ENCODE measurements at places on chromosomes 7 and 10. TPM values are rescaled to one million over a fixed set of nuclear protein-coding genes. Genes with fewer than 3 reads are reported as not detected.

DNA sequence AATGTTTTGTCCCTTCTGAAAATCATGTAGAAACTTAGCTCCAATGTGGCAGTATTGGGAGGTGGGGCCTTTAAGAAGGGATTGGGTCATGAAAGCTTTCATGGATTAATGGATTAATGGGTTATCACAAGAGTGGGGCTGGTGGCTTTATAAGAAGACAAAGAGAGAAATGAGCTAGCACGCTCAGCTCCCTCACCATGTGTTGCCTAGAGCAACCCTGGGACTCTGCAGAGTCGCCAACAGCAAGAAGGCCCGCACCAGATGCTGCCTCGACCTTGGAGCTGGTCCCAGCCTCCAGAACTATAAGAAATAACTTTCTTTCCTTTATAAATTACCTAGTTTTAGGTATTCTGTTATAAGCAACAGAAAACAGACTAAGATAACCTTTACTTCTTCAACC lies 74.9 kb upstream of the HECW1 start:
- no peak for DNase-seq
- H3K36me3 ChIP-seq = no peaks in the 10 kb centered on the region
- no peaks in the 10 kb centered on the region for H3K27me3 ChIP-seq
- no peak overlapping the region for H3K27ac ChIP-seq
- peaks cover 12% of the 10 kb centered on the region for H3K4me1 ChIP-seq

KCNIP2 gene
- 0.58 TPM for total RNA-seq

DNA sequence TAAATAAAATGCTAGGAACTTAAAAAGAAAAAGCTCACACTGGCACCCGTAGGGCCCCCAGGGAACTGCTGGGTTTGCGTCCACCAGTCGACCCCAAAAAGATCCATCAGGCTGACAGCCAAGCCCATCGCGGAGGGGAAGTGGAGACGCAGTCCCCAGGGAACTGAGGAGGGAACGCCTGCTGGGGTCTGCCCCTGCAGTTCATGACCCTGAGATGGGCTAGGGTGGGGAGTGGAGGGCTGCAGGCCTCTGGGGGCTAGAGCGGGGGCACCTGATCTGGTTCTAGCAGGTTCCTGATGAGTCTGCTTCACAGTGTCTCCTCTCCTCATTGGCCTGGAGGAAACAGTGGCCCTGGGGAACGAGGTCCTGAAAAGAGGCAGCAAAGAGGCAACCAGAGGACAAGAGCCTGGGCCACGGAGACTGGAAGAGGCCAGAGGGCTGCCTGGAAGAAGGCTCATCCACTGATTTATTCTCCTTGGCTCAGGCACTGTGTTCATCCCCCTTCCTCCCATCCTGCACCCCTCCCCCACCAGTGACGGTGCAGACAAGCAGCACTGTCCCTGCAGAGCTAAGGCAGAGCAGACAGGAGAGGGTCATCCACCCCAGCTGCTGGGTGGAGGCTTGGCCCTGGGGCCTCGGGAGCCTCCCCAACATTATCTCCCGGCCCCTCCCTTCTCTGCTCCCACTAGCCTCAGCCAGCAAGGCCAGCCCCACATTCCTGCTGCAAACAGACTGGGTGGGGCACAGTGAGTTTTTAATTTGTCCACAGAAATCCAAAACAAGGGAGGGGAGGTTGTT lies 24.7 kb upstream of the HSPA12A start:
- H3K4me1 ChIP-seq = no peaks in the 10 kb centered on the region
- no peak for DNase-seq
- no peak overlapping the region for H3K27ac ChIP-seq
- H3K27me3 ChIP-seq = peaks cover 5% of the 10 kb centered on the region
- no peaks in the 10 kb centered on the region for H3K36me3 ChIP-seq

DNA sequence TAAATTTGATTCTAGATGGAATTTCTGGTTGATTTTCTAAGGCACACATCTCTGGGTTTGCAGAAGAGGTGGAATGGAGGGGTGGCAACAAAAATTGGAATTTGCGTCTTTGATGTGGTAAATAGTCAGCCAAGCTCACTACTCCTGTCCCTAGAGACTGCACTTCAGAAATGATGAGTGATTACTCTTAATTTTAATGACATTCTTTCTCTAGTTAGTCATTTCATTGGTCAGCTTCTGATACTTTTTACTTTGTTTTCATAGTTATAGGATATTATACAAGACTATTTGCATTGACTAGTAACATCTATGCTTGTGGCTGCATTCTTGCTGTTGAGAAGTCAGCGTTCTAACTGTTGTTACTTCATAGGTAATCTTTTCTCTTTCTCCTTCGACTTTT lies 658.3 kb downstream of the SUGCT start:
- peaks cover 18% of the 10 kb centered on the region for H3K4me1 ChIP-seq
- no peaks in the 10 kb centered on the region for H3K36me3 ChIP-seq
- peak overlapping the region; percentile 46 for H3K27ac ChIP-seq

UPK3B gene
- total RNA-seq = not detected

DNA sequence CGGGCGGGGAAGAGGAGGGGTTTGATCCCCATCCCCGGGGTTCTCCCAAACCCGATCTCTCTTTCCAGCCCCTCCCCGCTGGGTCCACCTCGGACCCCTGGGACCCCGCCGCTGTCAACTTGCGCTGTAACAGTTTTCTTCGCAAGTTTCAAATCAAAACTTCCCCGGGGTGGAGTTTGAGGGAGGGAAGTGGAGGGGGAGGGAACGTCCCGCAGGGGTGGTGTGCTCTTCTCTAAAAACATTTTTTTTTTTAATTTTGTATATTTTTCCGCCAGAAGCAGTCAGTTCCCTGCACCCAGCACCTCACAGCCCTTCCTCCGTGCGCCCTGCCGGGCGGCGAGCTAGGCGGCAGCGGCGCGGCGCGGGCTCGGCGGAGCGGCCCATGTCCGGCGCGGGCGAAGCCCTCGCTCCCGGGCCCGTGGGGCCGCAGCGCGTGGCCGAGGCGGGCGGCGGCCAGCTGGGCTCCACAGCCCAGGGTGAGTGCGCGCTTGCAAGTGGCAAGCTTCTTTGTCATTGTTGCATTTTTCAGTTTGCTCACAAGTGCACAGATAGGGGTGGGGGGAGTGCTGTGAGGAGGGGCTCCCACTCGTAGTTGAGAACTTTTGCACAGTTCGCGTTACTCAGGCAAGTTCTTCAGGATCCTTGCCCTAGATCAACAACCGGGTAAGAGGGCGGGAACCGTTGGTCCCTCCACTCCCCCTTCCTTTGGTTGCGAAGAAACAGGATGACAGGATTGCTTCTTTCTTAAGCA lies 933 bp downstream of the MDFIC start:
- H3K27me3 ChIP-seq = no peaks in the 10 kb centered on the region
- peak overlapping the region; percentile 69 for H3K4me3 ChIP-seq
- peaks cover 14% of the 10 kb centered on the region for H3K4me1 ChIP-seq
- DNase-seq = peak; percentile 56
- H3K27ac ChIP-seq = peak overlapping the region; percentile 95
- H3K36me3 ChIP-seq = peaks cover 29% of the 10 kb centered on the region

ZP3 gene
- 3.7 TPM for total RNA-seq

DNA sequence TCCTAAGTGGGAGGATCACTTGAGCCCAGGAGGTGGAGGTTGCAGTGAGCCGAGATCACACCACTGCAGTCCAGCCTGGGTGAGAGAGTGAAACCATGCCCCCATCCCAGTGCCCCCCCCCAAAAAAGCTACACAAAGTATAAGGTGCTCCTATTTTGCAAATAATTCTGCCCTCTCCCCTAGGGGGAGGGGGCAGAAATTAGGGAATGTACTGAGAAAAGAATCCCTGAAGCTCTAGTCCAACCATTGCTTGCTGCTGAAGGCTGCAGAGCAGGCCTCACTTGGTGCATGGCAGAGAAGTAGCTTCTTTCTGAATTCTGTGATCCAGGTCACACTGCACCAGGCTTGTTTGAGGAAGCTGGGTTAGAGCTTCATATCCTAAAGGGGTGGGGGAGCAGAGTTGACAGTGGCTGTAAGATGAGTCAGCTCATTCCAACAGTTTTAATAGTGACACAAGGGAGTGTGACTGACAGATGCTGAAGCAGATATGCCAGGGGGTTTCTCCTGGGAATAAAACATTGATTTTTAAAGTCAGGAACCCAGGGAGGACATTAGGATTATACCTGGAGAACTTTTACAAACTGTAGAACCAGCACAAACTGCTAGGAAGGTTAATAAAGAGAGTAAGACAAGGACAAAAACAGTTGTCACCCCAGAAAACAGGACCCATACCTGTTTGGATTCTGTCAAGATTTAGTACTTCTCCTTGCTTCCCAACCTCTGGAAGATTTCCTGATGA lies 32.8 kb upstream of the STRIP2 start:
- H3K27me3 ChIP-seq = no peaks in the 10 kb centered on the region
- no peak for DNase-seq
- H3K4me1 ChIP-seq = peaks cover 11% of the 10 kb centered on the region
- H3K36me3 ChIP-seq = no peaks in the 10 kb centered on the region
- H3K4me3 ChIP-seq = no peak overlapping the region

MAGI2 gene
- 0.82 TPM for total RNA-seq

DNA sequence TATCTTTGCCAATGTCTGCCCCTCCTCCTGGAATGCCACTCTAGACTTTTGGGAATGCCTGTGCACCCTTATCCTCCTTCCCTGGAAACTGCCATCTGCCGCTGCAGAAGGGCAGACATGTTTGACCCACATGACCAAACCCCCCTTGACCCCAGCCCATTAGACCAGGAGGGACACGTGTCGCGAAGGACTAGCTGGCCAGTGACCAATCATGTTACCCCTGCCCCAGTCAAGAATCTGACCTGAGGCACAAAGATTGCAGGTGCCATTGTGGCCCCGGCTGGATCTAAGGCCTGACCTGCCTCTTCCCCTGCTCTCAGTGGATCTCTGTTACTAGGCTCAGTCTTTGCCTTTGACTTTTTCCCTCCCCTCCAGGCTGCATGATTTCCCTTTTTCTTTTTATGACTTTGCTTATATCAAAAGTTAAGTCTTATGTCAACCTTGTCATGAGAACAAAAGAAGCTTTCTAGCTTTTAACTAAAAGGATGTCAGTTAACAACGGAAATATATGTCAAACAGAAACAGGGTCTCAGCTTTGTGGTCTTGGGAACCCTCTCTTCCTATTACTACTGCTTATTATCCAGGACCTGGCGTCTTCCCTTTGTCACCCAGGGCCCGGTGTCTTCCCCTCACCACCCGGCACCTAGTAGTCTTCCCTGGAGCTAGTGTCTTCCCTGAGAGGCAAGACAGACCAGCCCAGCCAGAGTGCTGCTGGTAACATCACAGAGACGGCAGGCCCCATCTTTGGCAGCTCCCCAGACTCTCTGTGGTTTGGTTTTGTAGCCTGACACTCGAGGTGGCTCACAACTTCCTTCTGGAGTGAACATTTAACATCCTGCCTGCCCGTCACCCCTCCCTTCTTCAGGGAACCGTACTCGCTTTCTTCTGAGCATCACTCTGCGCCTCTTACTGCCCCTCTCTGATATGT lies 24.4 kb upstream of the PPIF start:
- H3K4me3 ChIP-seq = no peak overlapping the region
- peak; percentile 83 for DNase-seq
- no peaks in the 10 kb centered on the region for H3K27me3 ChIP-seq
- peak overlapping the region; percentile 78 for H3K27ac ChIP-seq
- peaks cover 62% of the 10 kb centered on the region for H3K4me1 ChIP-seq

DNA sequence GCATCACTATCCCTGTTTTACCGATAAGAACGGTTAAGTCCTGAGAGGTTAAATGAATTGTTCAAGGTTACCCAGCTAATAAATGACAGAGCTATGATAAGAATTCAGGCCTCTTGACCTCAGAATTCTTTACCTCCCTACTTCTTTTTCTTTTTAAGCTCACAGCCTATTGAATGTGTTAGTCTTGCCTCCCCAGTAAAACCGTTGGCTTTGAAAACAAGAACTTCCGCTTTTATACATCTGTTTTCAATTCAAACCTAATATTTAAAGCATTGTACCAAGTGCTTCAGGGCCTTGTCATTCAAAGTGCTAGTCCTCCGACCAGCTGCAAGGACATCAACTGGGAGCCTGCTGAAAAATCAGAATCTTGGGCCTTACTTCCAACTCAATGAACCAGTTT lies 15.6 kb downstream of the SEC31B start:
- H3K4me3 ChIP-seq = no peak overlapping the region
- no peaks in the 10 kb centered on the region for H3K27me3 ChIP-seq
- H3K36me3 ChIP-seq = peaks cover 26% of the 10 kb centered on the region
- H3K4me1 ChIP-seq = peaks cover 43% of the 10 kb centered on the region
- peak overlapping the region; percentile 60 for H3K27ac ChIP-seq

DNA sequence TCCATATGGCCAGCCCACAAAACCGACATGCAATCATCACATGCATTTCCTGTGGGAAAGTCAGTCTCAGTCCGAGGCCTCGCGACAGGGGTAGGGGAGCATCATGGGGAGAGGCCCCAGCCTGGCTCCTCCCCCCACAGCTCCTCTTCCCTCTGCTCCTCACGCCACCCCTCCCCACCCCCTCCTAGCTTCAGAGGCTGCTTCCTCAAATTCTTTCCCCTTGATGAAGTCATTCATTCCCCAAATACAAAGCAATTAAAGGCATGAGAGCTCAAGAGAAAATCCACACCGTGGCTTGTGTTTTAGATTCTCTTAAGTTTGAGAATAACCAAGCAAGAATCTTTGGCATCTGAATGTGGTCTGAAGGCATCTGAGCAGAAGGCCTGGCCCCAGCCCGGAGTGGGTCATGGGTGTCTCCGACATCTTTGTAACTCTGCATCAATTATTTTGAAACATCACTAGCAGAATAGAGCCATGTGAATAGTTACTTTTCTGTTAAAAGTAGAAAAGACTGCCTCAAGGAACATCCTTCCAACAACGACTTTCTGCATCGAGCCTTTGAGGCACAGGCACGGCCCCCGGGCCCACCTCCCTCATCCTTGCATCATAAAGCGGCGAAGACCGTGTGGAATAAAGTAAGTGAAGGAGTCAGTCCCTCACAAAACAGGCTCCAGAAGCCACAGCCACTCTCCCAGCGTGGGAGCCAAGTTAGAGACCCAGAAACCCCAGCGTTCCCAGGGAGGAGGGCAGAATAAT lies 90.9 kb downstream of the DIP2C start:
- H3K27ac ChIP-seq = peak overlapping the region; percentile 98
- H3K27me3 ChIP-seq = no peaks in the 10 kb centered on the region
- H3K4me3 ChIP-seq = peak overlapping the region; percentile 20
- H3K4me1 ChIP-seq = peaks cover 62% of the 10 kb centered on the region
- H3K36me3 ChIP-seq = 0 out of 2 replicates have a peak, but pooled peaks cover 3% of the 10 kb centered on the region

FRMD4A gene
- total RNA-seq = 4.6 TPM

DNA sequence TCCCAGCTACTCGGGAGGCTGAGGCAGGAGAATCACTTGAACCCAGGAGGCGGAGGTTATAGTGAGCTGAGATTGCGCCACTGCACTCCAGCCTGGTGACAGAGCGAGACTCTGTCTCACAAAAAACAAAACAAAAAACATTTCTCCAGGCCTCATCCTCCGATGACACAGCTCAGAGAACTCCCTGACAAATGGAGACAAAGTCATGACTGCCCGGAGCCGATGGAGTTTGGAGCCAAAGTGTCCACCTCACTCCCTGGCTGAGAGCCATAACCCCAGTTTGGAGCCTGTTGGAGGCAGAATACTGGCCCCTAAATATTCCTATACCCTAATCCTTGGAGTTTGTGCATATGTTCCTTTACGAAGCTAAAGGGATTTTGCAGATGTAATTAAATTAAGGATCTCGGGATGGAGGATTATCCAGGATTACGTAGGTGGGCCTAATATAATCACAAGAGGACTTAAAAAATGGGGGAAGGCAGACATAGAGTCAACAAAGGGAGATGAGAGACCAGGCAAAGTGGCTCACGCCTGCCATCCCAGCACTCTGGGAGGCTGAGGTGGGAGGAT lies 22.7 kb downstream of the SSC4D start:
- no peak overlapping the region for H3K4me3 ChIP-seq
- H3K27ac ChIP-seq = no peak overlapping the region
- DNase-seq = no peak
- no peaks in the 10 kb centered on the region for H3K36me3 ChIP-seq
- no peaks in the 10 kb centered on the region for H3K27me3 ChIP-seq

- no peaks in the 10 kb centered on the region for H3K27me3 ChIP-seq
- H3K27ac ChIP-seq = 0 out of 2 replicates have a peak overlapping the region, but pooled peaks have one; percentile 12
- peaks cover 55% of the 10 kb centered on the region for H3K4me1 ChIP-seq
- H3K36me3 ChIP-seq = no peaks in the 10 kb centered on the region
- no peak overlapping the region for H3K4me3 ChIP-seq
Measured at GRCh38 chr7:102916426-102916825, 3.6 kb downstream of the LRRC17 start.

Measured in SJSA1 (cell line).